Stimulated activated CD4-positive, alpha-beta T cell treated with anti-CD3 and anti-CD28 coated beads, Interleukin-1b, Interleukin-23, amount 100 ng/mL, for 48 hours (primary cell): ENCODE measurements at places on chromosomes 7 and 10.

- no peak for DNase-seq
These were observed 31.8 kb upstream of the TM9SF3 start for GRCh38 chr10:96618653-96619052.

DNA sequence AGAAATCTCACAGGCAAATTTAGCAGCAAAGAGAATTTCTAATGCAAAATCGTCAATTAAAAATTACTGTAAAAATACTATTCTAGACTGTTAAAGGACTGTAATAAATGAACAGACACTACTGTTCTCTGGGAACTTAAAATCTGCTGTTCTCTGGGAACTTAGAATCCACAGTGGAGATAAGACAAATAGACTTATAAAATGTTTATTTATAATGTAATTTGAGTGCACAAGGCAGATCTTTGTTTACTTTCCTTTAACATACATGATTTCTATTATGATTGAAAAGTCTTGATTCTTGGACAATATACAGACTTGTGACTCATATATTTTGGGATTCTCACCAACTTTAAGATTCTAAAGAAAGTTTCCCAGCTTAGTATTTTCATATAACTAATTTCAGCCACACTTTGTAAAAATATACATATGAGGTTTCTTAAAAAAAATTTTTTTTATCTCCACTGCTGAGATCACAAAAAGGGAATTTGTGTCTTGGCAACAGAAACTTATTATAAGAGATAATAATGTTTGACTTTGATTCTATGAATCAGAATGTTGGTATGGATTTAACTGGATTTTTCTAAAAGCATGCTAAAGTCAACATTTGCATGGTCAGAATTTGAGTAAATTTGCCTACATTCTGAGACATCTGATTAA is 166.3 kb upstream of the RHOBTB1 start:
- DNase-seq, result no peak

GRCh38 chr7:130461272-130461671 is 20.5 kb upstream of the CEP41 start:
- no peak for DNase-seq

DNA sequence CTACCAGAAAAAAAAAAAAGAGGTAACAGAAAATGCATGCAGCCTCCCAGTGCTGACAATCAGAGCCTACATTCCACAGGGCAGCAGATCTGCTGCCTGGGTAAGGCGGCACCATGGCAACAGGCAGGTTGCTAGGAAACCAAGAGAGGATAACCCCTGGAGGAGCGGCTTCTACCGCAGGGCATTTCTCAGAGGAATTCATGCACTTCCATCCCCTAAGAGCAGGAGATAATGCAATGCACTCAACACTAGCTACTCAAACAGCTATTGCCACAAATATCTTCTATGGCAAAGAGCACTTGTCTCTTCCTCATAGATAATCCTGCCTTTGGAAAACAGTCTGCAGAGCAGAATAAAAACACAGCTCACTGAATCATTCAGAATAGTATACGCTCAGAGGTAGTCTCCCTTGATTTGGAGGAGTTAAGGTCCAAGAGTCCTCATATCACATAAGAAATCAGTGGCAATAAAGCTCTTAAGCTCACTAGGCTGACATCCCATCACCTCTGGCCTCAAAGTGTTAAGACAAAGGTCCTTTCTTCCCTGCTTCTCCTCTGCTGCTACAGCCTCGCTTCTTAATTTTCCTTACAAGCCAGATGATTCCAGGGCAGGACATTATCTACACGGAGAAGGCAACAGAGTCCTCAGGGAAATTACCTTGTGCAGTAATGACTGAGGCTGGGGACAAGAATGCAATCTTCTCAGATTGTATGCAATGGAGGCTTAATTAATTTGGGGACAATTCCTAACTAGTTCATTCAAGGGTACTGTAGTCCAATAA is 10.7 kb downstream of the PSAP start:
- no peak for DNase-seq

- DNase-seq, result no peak
These were observed 80.0 kb downstream of the AKAP9 start for GRCh38 chr7:92020636-92021035.

DNA sequence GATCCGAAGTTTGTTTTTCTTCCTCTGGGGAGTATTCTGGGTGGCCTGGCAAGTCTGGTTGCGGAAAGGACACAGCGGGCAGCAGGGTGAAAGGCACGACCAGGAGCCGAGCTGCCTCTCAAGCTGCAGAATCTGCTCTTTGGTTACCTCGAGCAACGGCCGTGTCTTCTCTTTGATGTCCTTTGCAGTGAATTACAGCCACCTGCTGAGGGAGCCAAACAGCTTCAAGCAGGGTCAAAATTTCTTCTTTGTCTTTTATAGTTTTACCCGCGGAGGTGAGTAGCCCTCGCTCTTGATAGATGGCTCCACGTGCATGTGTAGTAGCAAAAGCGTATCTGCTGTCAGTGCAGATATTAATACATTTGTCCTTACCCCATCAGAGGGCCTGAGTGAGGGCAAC is 177.3 kb upstream of the MBL2 start:
- no peak for DNase-seq

DNA sequence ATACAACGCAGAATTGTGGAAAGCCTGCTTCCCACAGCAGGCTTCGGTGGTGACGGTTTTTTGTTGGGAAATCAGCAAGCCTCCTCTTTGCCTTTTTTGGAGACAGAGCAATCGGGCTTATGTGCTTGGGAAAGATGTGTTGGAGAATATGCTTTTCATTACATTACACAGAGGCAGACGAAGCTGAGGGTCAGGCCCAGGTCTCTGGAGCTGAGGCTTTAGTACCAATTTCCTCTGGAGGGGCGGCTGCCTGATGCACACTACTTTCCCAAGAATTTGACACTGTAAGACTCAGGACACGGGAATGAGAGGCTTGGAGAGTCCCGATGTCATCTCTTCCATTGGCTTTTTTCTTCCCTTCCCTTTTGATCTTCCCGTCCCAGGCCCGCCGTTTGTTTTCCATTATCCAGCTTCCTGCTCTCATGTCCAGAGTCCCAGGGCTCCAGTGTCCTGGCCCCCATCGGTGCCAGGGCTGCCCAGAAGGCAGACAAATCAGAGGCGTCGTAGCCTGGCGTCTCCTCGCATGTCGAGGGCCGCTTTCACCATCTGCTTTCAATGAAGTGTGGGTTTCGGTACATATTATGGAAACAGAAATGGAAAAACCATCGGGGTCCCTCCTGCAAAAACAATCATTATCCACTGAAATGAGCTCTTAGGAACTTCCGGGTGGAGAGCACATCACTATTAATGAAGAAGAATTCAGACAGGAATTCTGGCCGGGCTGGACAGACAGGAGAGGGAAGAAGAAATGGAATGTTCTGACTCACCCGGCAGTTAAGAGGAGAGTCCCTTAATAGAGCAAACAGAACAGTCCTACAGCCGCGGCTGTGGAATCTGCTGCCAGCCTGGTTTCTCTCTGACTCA is 123.0 kb upstream of the JCAD start:
- DNase-seq, result no peak

DNA sequence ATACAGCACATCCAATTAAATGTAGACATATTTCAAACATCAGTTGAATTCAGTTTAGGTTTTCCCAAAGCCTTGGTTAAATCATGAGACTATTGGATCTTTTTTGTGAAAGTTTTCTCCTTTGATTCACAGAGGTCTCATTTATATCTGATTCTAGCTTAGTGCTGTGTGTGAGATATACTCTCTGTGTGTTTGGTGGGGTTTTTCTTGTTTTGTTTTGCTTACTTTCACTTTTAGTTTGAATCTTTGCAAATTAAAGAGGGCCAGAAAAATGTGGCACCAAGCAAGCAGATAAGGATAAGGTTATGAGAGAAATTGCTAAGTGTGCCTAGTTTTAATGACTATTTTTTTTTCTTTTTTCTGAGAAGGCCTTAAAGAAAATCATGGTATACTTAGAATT is 12.6 kb upstream of the OR6B1 start:
- no peak for DNase-seq

- DNase-seq, result no peak
These were observed 50.8 kb downstream of the SIRT1 start for GRCh38 chr10:67935223-67935622.

DNA sequence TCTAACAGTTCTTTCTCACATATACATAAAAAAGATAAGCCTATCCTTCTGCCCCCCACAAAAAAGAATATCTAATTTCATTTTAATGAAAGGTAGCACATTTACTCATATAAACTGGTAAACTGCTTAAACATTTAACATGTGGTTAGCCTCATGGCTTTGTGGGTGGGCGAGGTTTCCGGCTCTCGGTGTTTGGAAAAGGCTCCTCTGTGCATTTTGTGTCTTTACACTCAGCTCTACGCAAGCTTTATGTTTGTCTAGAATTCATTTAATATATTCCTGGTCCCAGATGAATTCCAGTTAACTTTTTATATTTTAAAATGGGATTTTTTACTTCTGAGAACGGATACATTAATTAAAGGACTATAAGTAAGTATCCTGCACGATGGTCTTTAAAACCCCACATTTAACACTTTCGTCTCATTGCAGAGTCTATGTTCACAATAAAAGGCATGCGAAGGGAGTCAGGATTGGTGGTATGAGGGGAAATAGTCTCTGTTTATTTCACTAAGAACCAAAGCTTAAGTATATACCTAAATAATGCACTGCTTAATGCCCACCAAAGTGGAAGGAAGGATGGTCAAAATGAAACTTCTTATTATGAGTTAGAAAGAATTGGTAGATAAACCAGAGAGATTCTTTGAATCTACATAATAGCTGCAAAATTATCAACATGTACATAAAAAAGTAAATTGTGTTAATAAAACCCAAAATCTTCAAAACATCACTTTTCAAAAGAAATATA is 197.2 kb downstream of the CRPPA start:
- DNase-seq, result peak; percentile 4

- DNase-seq, result no peak
These were observed 19.7 kb upstream of the SHH start for GRCh38 chr7:155831807-155832524.

DNA sequence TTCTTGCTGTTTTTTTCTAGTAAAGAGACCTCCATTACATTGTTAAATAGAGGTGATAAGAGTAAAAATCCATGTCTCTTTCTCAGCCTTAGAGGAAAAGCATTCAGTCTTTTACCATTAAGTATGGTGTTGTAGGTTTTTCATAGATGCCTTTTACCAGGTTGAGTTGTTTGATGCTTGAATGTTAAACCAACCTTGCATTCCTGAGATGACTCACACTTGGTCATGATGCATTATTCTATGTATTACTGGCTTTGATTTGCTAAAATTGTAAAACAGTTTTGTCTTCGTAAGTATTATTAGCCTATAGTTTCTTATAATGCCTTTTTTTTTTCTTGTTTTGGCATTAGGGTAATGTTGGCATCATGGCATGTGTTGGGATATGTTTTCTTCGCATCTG is 90.0 kb downstream of the ANKRD61 start:
- no peak for DNase-seq

- no peak for DNase-seq
These were observed 8.4 kb upstream of the SNX13 start for GRCh38 chr7:17948526-17949238.

DNA sequence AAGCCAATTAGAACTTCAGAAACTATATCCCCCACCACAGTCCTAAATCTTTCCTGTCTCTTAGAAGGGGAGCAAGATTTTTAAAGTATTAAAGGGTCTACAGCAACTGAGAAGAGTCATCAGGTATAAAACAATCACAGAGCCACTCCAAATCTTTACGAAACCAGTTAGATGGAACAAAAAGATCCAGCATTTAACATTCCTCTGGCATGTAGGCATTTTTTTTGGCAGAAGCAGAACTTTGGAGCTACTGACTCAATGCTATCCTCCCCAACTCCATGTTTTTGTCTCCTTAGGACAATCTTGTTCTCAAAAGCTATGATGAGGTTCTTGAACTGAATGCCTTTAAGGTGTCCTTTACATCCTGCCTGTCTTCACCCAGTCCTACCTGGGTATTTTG is 333.3 kb downstream of the PRPF18 start:
- DNase-seq, result no peak

DNA sequence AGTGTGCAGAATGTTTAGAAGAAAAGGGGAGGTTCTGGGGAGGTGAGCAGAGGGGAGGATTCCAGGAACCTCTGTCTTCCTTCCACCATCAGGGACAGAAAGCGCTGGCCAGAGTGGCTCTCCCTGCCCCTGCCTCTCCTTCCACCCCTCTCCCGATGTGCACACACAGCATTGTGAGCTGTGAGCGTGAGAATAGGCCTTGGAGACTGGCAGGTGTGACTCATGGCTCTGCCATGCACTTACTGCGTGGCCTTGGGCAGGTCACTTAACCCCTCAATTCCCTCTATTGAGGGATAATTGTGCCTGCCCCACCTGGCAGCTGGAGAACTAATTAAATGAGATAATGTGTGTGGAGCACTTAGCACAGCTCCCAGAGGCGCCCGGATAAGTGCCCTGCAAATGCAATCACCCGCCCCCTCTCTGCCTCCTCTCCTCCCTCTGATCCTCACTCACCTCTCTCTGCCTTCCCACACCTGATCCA is 115.4 kb downstream of the ZMIZ1 start:
- no peak for DNase-seq

- DNase-seq, result no peak
These were observed 277.5 kb downstream of the PLXNA4 start for GRCh38 chr7:132298790-132299189.

- no peak for DNase-seq
These were observed 430.2 kb upstream of the VSTM2A start for GRCh38 chr7:54111814-54112511.

- no peak for DNase-seq
These were observed 11.2 kb downstream of the BTBD16 start for GRCh38 chr10:122282253-122282671.

- no peak for DNase-seq
These were observed 65.4 kb downstream of the ADRA2A start for GRCh38 chr10:111142092-111142768.

DNA sequence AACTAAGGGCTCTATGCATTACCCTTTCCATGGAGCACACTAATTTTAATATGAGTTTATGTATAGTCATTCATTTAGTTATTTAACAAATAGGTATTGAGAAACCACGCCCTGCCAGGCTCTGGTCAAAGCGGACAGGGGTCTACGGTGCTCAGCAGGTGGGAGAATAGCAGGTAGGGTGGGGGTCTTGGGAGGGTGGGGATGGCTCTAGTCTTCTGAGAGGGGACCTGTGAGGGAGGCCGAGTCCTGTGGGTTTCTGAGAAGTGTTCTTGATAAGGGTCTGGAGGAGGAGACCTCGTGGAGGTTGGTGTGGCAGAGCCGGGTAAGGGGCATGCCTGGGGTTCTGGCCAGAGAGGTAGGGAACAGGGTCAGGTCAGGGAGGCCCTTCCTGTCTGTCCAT is 1.1 kb downstream of the WDFY4 start:
- no peak for DNase-seq

- DNase-seq, result no peak
These were observed 12.3 kb downstream of the BRI3 start for GRCh38 chr7:98293746-98294145.
